ENCODE measurements at places on chromosomes 5 and 9.

DNA sequence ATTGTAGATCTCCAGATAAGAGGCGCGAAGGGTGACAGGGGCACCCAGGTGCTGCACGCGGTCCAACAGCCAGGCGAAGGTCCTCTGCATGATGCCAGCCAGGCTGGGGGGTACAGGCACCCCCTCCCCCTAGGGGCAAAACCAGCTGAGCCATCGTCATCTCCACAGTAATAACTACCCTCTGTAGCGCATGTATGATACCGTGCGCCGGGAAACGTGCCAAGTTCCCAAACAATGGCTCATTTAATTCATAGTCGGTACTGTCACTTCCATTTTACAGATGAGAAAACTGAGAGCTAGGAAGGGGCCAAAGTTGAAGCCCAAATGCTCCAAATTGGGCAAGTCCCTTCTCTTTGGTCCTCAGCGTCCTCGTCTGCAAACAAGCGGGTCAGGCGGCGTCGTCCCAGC is 1.5 kb downstream of the KIF12 start:
- peak; percentile 85 for DNase-seq

DNA sequence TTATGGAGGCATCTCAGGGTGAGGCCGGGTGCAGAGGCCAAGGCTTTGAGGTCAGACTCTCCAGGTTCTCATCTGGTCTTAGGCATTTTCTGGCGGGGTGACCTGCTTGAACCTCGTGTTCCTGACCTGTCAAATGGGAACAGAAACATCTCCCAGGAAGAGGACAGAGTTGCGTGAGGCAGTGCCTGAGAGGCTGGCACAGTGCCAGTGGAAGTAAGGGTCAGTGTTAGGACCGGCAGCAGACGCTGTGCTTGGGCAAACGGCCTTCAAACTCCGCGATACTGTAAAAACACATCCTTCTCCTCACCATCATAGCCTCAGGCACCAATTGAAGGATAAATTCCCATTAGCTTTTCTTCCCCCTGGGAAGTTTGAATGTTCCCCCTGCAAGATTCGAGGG is 55.6 kb upstream of the FCN2 start:
- DNase-seq: no peak

- no peak for DNase-seq
Measured at GRCh38 chr5:73374520-73375190, 73.9 kb downstream of the FOXD1 start.

- no peak for DNase-seq
Measured at GRCh38 chr5:96112123-96112670, 150.5 kb upstream of the ELL2 start.

- no peak for DNase-seq
Measured at GRCh38 chr9:90024823-90025222, 420.0 kb downstream of the GADD45G start.

DNA sequence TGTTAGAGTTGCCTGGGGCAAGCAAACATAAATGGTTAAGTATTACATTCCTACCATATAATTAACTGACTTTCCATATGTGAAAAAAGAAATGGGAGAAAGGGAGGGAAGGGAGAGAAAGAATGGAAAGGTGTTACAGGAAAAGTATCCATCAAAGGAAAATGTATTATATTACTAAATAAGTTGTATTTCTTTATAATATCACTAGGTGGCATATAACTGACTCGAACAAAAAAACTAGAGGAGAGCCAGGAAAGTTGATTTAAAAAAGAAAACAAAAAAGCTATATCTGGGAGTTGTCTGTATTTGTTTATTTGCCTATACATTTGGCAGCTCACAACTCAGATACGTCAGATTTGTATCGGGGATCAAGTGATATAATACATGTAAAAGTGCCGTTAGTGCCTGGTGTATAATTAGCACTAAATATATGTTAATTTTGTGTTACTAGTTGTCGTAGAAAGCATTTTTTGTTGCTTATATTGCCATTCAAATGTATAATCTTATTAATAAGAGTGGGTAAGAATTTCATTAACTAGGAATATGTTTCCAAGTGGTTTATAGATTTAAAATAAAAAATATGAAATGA is 59.6 kb upstream of the ADAMTS19 start:
- no peak for DNase-seq

- no peak for DNase-seq
Measured at GRCh38 chr5:64301566-64301965, 135.9 kb downstream of the RNF180 start.

DNA sequence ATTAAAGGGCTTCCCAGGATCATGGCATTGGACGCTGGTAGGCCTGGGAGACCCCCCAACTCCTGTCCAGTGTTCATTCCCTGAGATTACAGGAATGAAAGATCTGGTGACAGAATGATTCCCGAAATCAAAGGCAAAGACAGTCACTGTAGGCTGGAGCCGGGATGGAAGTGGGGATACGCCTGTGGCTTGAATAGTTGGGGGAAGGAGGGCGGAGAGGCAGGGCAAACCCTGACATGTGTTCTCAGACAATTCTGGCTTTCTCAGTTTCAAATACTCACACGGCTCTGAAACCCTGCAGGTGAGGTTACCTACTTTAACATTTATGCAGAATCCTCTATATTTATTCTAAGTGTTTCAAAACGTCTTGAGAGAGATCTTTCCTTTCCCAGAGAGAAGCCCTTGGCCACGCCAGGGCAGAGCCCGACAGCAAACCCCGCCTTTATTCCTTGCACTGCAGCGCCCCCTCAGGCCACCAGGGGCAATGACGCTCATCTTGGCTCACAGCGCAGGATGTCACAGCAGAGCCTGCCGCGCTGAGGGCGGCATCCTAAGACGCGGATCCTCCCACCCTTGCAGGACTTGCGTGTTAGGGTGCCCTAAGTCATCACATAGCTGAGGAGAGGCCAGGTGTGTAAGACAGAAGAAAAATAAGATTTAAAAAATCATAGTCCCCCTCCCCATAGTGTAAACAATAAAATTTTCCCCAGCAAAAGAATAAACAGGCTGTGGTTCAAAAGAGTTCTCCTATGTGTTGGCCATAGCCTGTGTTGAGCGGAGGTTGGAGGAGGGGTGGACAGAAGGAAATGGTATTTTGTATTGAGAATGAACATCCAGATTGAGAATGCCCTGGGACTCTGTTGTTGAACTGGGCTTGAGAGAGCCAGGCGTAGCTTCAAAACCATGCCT is 284.5 kb downstream of the NTRK2 start:
- peak; percentile 81 for DNase-seq

DNA sequence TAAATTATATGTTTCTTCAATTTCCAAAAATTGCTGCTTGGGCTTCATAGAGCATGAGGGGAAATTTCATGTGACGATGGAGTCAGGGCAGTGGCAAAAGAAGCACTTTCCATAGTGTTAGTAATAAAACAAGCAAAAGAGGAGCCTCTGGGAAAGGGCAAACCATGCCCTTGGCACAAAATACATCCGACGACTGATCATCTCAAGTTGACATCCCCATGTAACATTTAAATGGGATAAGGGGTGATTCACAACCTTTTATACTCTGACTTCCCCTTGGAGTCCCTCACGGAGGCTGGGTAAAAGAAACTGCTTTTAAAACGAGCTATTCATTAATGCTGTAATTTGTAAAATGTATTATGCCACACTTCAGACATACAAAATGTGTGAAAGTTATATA is 161.4 kb upstream of the DMRT1 start:
- no peak for DNase-seq

Data from lower leg skin (tissue), 4 donors.